ENCODE measurements at places on chromosomes 3 and 15.

GRCh38 chr3:149199474-149199873 lies 22.2 kb downstream of the CP start:
- DNase-seq, result peak; percentile 21

DNA sequence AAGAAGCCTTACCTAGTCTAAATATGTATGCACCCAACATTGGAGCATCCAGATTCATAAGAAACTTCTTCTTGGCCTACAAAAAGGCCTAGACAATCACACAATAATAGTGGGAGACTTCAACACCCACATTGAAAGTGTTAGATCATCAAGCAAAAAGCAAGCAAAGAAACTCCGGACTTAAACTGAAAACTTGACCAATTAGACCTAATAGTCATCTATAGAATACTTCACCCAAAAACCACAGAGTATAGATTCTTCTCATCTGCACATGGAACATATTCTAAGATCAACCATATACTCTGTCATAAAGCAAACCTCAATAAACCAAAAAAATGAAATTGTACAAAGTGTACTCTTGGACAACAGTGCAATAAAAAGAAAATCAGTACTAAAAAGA lies 22.3 kb upstream of the OR5K4 start:
- DNase-seq, result no peak

- no peak for DNase-seq
Observed at GRCh38 chr3:9553021-9553947, at the start of gene LHFPL4. Gene LHFPL4 (minus strand): TSS chr3:9553822. CDS start chr3:9552679, 1,143 bp downstream.

- DNase-seq, result peak; percentile 25
Observed at GRCh38 chr3:123880998-123881561, 3.1 kb downstream of the MYLK start.

- DNase-seq, result peak; percentile 94
Observed at GRCh38 chr3:150469031-150469930, 61.2 kb downstream of the TSC22D2 start.

- DNase-seq, result no peak
Observed at GRCh38 chr3:53703630-53704362, 142.4 kb downstream of the CHDH start.

DNA sequence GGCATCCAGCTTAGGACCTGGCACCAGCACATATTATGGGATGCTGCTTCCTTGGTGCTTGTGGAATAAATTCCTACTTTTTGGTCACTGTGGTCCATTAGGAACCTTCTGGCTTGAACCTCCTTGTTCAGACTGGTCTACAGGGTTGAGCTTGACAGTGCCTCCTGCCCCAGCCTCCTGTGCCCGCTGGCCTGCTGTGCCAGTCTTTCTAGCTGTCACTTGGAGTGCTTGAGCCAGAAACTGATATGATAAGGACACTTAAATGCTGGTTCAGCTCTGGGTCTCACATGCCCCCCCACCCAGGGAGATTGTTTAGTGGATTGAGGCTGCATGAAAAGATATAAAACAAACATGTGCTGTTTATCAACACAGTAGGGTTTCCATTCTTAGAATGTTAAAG lies 147.8 kb downstream of the SLCO3A1 start:
- no peak for DNase-seq

DNA sequence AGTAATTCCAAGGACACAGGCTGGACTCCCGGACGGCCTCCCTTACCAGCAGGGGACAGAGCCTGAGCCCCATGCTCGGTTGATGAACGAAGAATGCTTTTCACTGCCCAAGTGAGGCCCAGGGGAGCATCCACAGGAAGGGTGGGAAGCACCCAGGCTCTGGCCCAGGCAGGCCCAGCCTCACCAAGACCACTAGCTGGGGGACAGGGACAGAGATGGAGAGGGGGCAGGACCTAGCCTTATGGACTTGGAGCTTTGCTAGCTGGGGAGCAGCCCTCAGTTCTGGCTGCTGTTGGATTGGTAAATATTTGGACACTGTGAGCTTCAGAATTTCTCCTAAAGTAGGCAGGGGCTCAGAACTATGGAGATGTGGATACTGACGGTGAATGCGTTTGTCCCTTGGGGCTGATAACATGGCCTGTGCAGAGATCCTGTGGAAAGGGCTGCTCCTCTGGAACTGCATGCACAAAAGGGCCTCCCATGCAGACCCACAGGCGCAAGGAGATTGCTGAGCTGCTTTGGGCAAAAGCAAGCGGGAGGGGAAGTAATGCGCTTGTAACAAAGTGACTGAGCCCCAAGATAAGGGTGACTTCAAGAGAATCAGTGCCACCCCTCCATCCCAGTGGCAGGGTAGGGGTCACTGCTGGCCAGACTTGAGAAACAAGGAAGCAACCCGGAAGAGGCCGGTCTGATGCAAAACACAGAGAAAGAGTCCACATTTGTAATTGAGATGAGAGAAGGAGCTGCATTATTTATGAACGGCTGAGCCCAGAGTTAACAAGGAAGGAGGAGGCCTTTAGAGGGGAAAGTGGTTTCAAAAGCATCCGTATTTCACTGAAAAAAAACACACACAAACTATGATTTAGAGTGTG lies 70.1 kb upstream of the MEF2A start:
- DNase-seq, result no peak

DNA sequence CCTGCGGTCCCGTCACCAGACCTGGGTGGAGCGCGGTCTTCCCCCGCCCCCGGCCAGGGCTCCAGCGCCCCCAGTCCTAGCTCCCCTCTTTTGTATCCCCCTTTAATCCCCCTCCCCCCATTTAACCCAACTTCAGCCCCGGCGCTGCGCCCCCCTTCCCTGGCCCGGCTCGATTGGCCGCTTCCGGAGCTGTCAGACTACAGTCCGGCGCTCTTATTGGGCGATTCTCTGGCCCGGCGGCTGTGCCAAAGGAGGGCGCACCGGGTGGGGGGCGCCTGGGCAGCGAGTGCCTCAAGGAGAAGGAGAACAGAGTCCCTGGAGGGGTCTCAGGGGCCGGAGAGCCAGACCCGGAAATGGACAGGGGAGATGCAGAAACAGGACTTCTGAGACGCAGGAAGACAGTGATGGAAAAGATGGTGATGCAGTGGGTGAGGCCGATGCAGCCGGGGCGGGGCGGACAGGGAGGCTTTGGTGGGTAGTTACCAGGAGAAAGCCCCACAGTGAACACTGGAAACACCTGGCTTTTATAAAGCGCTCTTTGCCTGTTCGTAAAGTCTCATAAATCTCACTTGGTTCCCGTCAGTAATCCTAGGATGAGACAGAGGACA lies 1.2 kb upstream of the ADCY5 start:
- DNase-seq, result no peak

DNA sequence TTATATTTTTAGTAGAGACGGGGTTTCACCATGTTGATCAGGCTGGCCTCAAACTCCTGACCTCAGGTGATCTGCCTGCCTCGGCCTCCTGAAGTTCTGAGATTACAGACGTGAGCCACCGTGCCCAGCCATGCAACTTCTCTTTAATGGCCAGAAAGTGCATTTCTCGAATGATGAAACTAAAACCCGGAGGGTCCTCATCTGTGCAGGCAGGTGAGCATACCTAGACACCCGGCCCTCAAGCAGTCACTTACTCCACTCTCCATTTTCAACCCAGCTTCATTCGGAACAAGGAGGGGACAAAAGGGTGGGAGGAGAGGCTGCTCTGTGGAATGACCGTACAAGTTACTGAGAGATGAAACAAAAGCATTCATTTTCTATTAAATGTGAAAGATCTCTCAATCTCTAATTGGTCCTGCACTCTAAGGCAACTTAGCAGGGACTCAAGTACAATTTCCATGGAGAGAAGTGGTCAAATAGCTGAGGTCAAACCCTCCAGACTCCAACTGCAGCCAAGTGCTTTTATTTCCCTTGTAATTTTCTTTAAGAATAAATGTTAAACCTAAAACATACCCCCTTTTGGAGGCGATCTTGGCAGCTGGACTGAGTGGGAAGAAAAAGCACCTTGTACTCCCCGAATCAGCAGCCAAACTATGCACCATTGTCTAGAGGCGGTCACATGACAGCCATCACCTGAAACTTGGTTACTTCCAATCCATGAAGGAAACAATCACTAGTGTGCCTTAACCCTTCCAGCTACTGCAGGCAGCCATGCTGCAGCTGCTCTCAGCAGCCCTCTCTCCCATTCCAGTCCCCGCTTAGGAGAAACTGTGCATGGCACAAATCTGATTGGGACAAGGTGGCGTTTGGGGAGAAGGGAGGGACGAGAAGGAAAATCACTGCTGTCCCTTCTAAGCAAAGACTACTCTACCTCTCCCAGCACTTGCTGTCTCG lies 62.2 kb downstream of the VGLL4 start:
- no peak for DNase-seq

GRCh38 chr3:36697229-36698001 lies 66.9 kb downstream of the DCLK3 start:
- no peak for DNase-seq

DNA sequence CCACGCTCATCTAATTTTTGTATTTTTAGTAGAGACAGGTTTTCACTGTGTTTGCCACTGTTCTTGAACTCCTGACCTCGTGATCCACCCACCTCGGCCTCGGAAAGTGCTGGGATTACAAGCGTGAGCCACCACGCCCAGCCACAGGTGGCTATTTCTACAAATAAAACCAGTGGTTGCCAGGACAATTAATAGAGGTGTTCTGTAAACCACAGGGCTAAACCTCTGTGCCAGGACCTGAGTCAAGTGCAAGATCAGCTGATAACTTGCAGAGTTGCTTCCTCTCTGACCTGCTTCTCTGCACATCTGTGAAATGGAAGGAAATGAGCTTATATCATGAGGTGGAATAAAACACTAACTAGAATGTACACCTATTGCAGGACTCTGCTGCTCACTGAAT lies 72.8 kb downstream of the CD200R1L start:
- no peak for DNase-seq

DNA sequence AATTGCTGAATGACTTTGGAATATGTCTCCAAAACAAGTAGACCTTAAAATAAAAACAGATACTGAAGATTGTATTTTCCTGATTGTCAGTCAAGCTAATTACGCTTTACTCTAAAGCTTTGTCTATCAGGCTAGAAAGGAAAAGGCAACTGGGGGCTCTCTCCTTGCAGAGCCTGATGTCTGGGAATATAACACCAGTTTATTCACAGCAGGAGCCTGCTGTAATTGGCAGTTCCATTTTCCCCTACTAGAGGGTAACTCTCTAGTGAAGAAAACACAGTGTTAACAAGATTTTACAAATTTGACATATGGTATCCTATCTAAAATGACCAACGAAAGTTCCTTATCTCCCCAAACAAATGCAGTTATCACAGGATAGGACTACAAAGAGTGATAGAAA lies 158.8 kb downstream of the PDZRN3 start:
- no peak for DNase-seq

DNA sequence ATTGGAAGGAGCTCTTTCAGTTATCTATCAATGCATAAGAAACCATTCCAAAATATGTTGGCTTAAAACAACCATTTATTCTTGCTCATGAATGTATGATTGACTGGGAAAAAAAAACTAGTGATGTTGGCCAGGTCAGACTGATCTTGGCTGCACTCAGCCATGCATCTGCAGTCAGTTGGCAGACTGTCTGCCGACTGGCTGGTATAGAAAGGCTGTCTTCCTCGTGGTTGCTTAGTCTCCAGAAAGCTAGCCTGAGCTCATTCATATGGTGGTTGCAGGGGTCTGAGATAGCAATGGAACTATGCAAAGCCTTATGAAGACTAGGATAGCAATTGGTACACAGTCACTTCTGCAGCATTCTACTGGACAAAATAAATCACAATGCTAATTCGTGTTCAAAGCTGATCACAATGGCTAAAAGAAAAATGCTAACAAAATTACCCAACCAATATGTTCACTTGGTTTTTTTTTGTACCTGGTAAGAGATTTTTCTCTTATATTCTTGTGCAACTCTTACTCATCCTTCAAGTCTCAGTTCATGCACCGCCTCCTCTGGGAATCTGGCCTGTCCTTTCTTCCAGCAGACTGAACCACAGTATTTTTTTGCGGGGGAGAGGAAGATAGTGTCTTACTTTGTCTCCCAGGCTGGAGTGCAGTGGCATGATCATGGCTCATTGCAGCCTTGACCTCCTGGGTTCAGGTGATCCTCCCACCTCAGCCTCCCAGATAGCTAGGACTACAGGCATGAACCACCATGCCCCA lies 126.8 kb downstream of the KCNAB1 start:
- peak; percentile 17 for DNase-seq

GRCh38 chr3:126147147-126147931 lies 33.0 kb downstream of the ALDH1L1 start:
- no peak for DNase-seq

- no peak for DNase-seq
Observed at GRCh38 chr15:89093509-89093908, 5.3 kb downstream of the ABHD2 start.

- DNase-seq, result no peak
Observed at GRCh38 chr3:43288366-43288765, 2.0 kb downstream of the SNRK start.

GRCh38 chr3:17954801-17955200 lies 212.4 kb upstream of the TBC1D5 start:
- DNase-seq, result no peak

- no peak for DNase-seq
Observed at GRCh38 chr15:20272422-20273184, 269.0 kb downstream of the GOLGA6L6 start.

GRCh38 chr3:78666470-78666800 lies 1101.4 kb downstream of the ROBO1 start:
- DNase-seq, result peak; percentile 11

DNA sequence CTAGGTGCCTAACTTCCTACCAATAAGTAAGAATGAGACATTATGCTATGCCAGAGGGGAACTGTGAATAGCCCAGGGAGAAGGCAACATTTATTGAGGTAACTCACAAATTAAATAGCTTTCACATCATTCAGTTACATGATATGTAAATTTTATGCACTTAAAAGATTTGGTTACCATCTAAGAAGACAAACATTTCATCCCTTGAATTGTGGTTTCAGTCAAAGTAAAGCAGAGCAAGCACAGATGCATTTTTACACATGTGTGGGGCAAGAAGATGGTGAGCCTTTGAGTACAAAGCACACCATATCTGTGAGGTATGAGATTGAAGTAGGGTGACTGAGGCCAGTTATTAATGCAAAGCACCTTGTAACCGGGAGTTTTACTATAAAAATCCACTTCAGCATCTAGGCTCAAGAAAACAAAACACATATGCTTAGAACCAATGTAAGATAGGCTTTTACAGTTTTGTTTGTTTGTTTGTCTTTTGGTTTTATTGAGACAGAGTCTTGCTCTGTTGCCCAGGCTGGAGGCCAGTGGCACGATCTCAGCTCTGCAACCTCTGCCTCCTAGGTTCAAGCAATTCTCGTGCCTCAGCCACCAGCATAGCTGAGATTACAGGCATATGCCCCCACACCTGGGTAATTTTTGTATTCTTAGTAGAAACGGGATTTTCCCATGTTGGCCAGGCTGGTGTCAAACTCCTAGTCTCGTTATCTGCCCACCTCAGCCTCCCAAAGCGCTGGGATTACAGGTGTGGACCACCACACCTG lies 3.5 kb downstream of the PLSCR2 start:
- no peak for DNase-seq

GRCh38 chr3:160003520-160004128 lies 15.0 kb downstream of the IL12A start:
- DNase-seq, result no peak

- DNase-seq, result no peak
Observed at GRCh38 chr3:71582612-71583565, 639 bp downstream of the FOXP1 start.

DNA sequence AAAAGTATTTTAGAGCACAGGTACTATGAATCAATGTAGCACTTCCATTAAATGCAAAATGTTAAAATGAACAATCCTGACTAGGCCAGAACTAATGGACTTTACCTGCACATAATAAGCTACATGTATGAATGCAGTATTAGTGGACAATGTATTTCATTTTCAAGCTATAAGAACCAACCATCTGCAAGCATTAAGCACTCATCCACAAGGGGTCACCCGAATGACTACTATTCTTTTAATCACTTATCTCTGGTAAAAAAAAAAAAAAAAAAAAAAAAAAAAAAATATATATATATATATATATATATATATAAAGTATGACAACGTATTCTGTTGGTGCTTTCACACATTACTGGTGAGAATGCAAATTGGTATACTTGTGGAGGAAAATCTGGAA lies 7.2 kb downstream of the HERC1 start:
- no peak for DNase-seq

All from skeletal muscle cell (primary cell).